ENCODE measurements at places on chromosomes 3 and 15.

DNA sequence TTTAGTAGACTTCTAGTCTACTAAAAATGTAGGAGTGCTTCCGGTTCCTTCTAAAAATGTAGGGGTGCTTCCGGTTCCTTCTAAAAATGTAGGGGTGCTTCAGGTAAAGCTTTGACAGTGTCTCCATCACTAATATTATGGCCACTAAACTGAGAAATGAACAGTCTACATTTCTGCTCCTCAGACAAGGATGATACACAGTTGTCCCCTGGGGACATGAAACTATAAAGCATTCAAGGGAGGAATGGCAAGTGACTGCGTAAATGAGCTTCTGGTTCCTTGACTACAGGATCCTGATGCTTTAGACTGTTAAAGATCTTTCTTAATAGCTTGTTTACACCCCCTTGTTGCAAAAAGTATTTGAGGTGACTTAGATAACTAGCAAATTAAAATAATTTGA is 53.9 kb upstream of the SLC9A9 start:
- no peak for DNase-seq

DNA sequence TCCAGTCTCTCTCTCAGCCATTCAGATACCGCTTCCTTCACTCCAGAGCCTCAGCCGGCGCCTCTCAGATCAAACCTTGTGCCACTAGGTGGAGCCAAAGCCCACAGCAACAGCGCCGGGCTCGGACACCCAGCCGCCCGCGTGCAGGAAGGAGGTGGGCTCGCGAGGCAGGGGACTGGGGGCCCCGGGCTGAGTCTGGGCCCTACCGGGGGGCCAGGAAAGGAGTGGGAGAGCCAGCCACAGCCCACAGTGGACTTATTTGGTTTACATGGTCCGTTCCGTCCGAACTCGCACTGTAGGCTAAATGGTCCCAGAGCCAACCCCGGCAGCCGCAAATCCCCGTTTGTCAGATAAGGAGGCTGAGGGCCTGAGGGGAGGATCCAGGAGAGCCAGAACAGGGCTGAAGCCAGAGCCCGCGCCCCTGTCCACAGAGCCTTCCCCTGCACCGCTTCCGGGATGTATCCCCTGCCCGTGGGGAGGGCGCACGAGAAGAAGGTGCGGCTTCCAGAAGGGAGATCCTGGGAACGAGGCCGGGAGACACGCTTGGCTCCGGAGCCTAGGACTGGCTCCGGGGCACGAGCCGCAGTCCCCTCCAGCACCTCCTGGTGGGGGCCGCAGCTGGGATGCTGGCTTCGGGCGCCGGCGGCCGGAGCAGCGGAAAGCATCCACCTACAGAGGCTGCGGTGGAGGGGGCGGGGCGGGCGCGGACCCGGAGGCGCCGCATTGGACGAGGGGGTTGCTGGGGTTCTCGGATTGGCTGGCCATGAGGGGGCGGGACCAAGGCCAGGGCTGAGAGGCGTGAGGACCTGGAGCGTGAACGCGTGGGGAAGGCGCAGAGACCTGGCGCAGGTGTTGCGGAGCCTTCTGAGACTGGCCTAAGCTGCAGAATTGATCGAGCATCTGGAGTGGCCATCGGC is 6.5 kb upstream of the CYP11A1 start:
- DNase-seq: peak; percentile 89

DNA sequence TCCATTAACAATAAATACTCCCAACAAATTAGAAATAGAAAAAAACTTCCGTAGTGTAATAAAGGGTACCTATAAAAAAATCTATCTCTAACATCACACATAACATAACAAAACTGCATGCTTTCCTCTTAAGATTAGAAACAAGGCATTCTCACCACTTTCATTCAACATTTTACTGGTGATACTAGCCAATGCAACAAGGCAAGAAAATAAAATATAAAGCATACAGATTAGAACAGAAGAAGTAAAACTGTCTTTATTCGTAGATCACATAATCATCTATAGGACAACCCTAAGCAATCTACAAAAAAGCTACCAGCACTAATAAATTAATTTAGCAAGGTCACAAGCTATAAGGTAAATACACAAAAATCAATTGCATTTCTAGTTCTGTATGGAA is 107.1 kb downstream of the PLD1 start:
- DNase-seq: no peak

- DNase-seq: no peak
Observed at GRCh38 chr15:32893421-32893820, 175.6 kb downstream of the GREM1 start.

GRCh38 chr3:71816767-71817156 is 31.8 kb upstream of the PROK2 start:
- DNase-seq: no peak

DNA sequence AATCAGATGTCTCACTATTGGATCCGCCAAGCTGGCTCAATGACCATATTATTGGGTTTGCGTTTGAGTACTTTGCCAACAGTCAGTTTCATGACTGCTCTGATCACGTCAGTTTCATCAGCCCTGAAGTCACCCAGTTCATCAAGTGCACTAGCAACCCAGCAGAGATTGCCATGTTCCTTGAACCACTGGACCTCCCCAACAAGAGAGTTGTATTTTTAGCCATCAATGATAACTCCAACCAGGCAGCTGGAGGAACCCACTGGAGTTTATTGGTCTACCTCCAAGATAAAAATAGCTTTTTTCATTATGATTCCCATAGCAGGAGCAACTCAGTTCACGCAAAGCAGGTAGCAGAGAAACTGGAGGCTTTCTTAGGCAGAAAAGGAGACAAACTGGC is 21.5 kb downstream of the SENP8 start:
- no peak for DNase-seq

- no peak for DNase-seq
Observed at GRCh38 chr3:4949659-4950058, 29.6 kb upstream of the BHLHE40 start.

DNA sequence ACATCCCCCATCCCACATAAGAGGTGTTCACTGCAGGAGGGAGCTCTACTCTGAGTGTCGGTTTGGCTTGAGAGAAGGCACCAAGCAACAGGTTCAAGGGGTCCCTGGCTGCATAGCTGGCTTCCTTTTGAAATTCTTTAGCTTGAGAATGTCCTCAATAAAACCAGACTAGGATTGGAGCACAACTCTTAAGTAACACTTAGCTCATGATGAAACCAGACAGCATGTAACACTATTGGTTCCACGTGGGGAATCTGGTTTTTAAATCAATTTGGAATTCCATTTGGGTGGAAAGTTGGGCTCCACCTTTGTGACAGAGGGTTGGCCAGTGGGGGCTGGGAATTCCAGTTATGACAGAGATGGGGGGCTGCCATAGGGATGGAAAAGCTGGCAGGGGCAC is 281.2 kb downstream of the TLE3 start:
- no peak for DNase-seq

- DNase-seq: no peak
Observed at GRCh38 chr15:69568173-69569009, 115.8 kb downstream of the RPLP1 start.

DNA sequence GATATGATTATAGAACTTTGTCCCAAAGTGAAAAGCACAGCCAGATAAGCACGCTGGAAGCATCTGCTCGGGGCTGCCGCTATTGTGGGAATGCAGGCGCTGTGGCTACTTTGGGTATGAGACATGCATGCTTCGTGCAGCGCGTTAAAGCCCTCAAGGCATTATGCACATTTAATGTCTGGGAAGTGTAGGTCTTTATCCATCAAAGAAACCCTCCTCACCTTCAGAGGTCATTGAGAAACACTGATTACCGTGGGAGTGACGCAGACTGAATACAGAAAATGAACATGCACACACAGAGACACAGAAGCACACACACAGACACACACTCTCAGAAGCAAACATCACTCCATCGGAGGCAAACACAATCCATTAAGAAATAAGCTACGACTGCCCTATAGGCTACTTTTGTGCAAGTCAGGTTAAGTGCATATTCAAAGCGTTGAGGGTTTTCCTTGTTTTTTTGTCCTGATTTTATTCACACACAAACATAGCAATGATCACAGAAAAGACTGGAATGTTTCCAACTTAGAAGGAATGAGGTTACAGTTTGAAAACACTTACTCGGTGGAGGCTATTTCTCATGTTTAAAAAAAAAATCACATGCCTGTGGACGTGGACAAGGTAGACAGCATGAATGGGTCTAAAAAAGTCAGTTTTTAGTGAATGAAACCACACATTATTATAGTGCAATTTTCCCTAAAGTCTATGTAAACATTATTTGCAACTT is 68.5 kb downstream of the PLCH1 start:
- DNase-seq: no peak

DNA sequence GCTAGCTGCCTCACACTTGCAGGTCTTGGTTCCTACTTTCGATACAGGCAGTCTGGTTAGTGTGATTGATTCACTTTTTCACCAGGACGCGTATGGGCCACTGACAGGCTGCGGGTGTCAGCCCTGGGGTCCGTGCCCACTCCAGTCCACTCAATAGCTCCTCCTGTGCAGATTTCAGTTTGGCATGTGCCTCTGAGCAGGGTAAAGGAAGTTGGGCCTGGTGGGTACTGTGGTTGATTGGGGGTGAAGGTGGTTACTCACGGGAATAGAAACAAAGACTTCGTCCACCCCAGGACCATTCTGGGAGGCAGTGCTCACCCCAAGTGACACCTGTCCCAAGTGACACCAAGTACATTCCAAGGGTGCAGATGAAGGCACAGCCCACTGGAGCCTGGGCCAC is 62.3 kb downstream of the EPHB1 start:
- DNase-seq: no peak

DNA sequence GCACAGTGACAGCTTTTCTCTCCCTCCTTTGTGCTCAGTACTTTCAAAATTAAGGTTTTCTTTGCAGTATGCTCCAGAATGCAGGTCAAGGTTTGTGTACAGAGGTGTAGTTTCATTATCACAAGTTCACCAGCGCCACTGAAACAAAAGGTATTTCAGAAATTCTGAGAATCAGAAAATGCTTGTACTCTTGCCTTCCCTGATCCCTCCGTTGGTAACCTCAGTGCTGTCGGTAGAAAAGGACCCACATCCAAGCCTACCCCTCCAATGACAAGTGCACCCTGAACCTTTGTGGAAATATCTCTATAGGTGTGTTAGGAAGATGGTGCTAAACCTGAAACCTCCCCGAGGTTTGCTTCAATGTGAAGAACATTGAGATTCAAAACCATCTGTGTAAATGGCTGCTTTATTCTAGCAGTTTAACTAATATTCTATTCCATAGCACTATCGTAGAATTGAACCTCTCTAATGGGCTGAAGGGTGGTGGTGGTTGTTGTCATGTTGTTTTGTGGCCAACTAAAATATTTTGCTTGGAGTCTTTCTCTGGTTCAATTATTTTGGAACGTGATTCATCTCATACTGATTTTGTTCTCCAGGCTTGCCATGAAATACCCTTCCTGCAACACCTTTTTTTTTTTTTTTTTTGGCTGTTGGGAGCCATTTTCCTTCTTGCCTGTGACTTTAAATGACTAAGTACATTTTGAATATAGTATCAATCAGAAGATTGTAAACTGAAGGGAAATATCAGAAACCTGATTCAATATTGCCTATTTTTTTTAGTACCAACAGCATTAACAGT is 20.7 kb downstream of the ZBTB38 start:
- no peak for DNase-seq

DNA sequence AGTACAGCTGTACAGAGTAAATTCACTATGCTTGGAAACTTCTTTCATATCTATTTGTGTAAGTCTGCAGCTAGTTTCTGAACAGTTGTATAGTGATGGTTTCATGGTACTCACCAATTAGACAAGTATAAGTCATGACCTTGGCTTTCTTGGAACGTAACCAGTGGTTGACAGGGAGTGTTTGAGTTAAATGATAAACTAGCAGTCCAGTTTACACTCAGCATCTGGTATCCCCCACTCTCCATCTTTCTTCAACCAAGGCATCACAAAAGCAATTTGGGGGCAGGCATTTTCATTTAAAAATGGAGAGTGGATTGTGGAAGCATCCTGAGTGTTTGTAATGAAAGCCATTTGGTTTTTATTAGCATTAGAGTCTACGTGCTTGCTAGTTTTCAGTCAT is 26.0 kb downstream of the MME start:
- no peak for DNase-seq

GRCh38 chr3:42693530-42693930 is 8.2 kb downstream of the KLHL40 start:
- DNase-seq: no peak

- DNase-seq: no peak
Observed at GRCh38 chr15:80744826-80745225, 34.3 kb upstream of the CEMIP start.

- no peak for DNase-seq
Observed at GRCh38 chr15:52071570-52071969, 41.0 kb downstream of the BCL2L10 start.

- DNase-seq: no peak
Observed at GRCh38 chr3:58326267-58326900, 6.3 kb upstream of the PXK start.

DNA sequence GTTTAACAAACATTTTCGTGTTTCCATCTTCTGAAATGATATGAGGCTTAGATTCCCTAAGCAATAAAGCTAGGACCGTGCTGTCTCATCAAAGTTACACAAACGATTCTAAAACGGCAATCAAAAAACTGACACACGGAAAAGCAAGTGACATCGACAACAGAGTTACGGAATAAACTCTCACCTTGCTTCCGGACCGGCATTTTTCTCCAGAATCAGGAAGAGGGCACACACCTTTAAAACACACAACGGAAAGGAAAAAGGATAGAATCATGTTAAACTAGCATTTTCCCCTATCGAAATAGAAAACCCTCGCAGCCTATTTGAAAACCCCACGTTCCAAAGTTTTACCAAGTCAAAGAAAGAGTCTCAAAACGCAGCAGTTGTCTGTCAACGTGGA is 1.4 kb downstream of the DLG1 start:
- DNase-seq: no peak

Measured in 8988T (cell line).